ENCODE measurements at places on chromosomes 12 and 14.

DNA sequence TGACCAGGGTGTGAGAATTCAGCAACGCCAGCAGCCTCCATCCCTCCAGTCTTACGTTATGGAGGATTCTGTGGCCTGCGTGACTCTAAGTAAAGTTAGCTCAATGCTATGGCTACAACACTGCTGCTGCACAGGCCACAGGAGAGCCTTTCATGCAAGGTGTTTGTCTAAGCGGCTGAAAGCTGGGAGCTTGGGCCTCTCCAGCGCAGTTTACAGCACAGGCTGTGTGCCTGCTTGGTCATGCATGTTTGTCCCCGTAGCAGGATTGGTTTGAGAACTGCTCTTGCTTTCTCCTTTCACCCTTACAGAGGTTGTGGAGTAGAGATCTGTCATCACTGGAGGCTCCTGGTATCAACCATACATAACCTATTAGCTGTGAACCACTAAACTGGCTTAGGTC is 113.1 kb upstream of the TMCC3 start:
- H3K36me3 ChIP-seq: no peaks in the 10 kb centered on the region
- peaks cover 1% of the 10 kb centered on the region for H3K4me1 ChIP-seq
- H3K27ac ChIP-seq: no peak overlapping the region
- H3K27me3 ChIP-seq: no peaks in the 10 kb centered on the region
- H3K4me3 ChIP-seq: no peak overlapping the region

- H3K4me3 ChIP-seq: no peak overlapping the region
- no peak for DNase-seq
- H3K36me3 ChIP-seq: no peaks in the 10 kb centered on the region
- H3K27me3 ChIP-seq: no peaks in the 10 kb centered on the region
Measured at GRCh38 chr12:125340791-125341190, 275.6 kb downstream of the AACS start.

DNA sequence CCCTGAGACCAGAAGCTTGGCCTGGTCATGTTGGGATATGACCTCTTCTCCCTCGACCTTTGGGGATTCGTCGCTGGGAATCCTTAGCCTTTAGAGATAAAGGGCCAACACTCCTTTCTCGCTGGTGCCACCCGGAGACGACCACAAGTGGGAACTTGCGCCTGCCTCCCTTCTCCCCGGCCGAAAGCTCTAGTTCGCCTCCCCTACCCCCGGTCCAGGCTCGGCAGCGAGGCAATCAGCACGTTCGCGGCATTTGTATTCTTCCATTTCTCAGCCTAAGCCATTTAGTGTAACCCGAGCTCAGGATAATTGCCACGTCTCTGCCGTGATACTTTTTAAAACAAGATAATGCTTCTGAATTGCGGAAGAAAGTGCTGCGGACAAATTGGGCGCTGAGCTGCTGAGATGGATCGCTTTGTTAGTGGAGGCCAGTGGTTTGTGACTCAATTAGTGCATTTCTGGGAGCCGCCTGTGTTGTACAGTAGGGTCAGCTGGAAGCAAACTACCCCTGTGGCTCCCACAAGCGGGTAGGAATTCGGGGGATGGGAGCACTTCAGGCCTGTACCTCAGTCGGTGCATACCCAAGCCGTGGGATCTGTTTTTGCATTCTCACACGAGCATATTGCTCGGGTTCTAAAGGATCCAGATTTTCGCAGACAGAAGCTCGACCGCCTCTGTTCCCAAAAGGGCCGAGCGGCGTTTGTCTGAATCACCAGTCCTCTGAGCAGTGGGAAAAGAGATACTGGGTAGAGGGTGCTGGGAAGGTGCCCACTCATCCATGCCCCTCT is 6.8 kb upstream of the SIX1 start:
- H3K36me3 ChIP-seq: no peaks in the 10 kb centered on the region
- no peak overlapping the region for H3K27ac ChIP-seq
- DNase-seq: no peak
- peaks cover 66% of the 10 kb centered on the region for H3K27me3 ChIP-seq
- peak overlapping the region; percentile 79 for H3K4me3 ChIP-seq

- H3K4me3 ChIP-seq: no peak overlapping the region
- H3K27ac ChIP-seq: no peak overlapping the region
- H3K4me1 ChIP-seq: no peaks in the 10 kb centered on the region
- no peaks in the 10 kb centered on the region for H3K27me3 ChIP-seq
Measured at GRCh38 chr12:70317781-70318180, 48.3 kb upstream of the KCNMB4 start.

GRCh38 chr12:124437617-124438436 is 129.6 kb downstream of the NCOR2 start:
- peaks cover 15% of the 10 kb centered on the region for H3K4me1 ChIP-seq
- H3K27ac ChIP-seq: no peak overlapping the region
- DNase-seq: no peak

- no peak overlapping the region for H3K4me3 ChIP-seq
- no peaks in the 10 kb centered on the region for H3K36me3 ChIP-seq
- DNase-seq: no peak
- no peak overlapping the region for H3K27ac ChIP-seq
- no peaks in the 10 kb centered on the region for H3K27me3 ChIP-seq
- no peaks in the 10 kb centered on the region for H3K4me1 ChIP-seq
Measured at GRCh38 chr12:46998811-46999368, 80.5 kb upstream of the PCED1B start.

- no peaks in the 10 kb centered on the region for H3K4me1 ChIP-seq
- no peak overlapping the region for H3K27ac ChIP-seq
- no peaks in the 10 kb centered on the region for H3K27me3 ChIP-seq
- H3K4me3 ChIP-seq: no peak overlapping the region
- DNase-seq: no peak
Measured at GRCh38 chr14:76261371-76261811, 109.7 kb downstream of the GPATCH2L start.

DNA sequence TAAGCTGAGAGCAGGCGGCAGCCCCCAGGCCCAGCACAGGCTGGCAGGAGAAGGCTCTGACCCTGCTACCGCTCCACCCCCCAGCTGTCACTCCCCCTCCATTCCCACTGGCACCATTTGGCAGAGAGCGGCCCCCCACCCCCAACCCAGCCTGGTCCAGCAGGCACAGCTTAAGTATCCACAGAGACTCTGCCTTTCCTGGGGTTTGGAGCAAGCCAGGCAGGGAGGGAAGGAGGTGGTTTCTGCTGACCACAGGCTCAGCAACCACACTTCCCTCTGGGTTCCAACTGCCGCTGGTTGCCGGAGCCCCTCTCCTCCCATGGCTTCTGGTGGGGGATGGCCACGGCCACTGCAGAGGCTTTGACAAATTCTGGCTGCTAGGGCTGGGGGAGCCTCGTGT is 30.5 kb upstream of the CCND2 start:
- no peaks in the 10 kb centered on the region for H3K36me3 ChIP-seq
- H3K27ac ChIP-seq: no peak overlapping the region
- no peak overlapping the region for H3K4me3 ChIP-seq
- H3K27me3 ChIP-seq: no peaks in the 10 kb centered on the region
- no peak for DNase-seq

DNA sequence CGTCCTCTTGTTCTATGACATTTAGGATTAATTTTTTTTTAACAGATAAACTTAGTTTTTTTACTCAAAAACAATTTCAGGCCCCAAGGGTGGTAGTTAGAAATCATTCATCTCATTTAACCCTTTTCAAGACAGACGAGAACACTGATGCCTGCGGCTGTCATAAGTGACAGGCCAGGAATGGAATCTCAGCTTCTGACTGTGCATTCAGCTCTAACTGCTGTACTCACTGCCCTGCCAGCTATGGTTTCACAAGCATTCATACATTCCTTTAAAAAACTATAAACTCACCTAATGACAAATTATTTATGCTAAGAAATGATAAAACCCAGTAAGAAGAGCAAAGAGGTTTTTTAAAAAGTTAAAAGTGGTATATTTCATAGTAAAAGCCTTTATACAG is 8.8 kb downstream of the DENND5B start:
- H3K4me3 ChIP-seq: no peak overlapping the region
- H3K27me3 ChIP-seq: no peaks in the 10 kb centered on the region
- DNase-seq: peak; percentile 27
- H3K4me1 ChIP-seq: peaks cover 4% of the 10 kb centered on the region

GRCh38 chr12:91662021-91662420 is 479.4 kb upstream of the DCN start:
- DNase-seq: no peak
- no peaks in the 10 kb centered on the region for H3K27me3 ChIP-seq
- H3K4me1 ChIP-seq: no peaks in the 10 kb centered on the region
- H3K4me3 ChIP-seq: no peak overlapping the region
- no peak overlapping the region for H3K27ac ChIP-seq

DNA sequence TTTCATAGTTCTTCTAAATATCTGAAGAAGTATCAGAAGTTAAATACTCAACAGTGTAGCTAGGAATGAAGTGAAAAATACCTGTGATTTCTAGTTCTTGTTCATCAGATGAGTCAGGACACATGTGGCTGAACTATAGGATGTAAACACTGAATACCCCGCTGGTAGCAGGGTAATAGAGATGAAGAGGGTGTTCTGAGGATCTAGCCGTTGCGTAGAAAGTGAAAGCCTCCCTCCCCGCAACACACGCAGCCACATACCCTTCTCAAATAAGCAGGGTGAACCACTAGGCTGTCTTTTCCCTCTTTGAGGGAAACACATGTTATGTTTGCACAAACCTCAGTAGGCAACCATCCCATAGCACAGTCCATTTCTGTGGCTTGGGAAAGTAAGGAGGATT is 16.4 kb upstream of the RNASE12 start:
- no peak for DNase-seq
- no peaks in the 10 kb centered on the region for H3K4me1 ChIP-seq
- no peak overlapping the region for H3K27ac ChIP-seq
